ENCODE measurements at places on chromosomes 1 and 21.
A peak's percentile ranks its signal among the peaks of the same experiment; 100 is the strongest.

GRCh38 chr1:156126043-156126629 lies 11.6 kb downstream of the LMNA start:
- peak; percentile 89 for DNase-seq

DNA sequence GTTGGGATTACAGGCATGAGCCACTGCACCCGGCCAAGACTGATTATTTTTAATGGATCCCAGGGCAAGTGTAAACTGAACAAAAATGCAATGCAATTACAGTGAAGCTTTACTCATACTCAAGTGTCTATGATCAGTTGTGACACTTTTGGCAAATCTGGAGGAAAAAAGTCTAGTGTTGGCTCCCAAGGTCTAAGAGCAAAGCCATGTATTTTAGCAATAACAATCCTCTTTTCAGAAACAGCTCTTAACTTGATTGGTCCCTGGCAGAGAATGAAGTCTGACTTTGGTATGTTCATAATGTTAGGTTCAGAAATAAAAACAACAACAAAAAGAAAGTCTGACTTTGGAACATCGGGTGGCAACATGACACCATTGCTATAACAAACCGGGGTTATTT lies 40.2 kb upstream of the C1orf53 start:
- no peak for DNase-seq

- DNase-seq: no peak
Measured at GRCh38 chr1:229003233-229004031, 267.5 kb upstream of the RAB4A start.

- DNase-seq: no peak
Measured at GRCh38 chr1:12255913-12256312, 26.1 kb downstream of the VPS13D start.

- DNase-seq: no peak
Measured at GRCh38 chr1:19488136-19488535, 2.8 kb upstream of the CAPZB start.

GRCh38 chr21:30083225-30083945 lies 83.2 kb downstream of the CLDN17 start:
- DNase-seq: no peak

- DNase-seq: no peak
Measured at GRCh38 chr1:221522529-221522940, 219.4 kb downstream of the DUSP10 start.

DNA sequence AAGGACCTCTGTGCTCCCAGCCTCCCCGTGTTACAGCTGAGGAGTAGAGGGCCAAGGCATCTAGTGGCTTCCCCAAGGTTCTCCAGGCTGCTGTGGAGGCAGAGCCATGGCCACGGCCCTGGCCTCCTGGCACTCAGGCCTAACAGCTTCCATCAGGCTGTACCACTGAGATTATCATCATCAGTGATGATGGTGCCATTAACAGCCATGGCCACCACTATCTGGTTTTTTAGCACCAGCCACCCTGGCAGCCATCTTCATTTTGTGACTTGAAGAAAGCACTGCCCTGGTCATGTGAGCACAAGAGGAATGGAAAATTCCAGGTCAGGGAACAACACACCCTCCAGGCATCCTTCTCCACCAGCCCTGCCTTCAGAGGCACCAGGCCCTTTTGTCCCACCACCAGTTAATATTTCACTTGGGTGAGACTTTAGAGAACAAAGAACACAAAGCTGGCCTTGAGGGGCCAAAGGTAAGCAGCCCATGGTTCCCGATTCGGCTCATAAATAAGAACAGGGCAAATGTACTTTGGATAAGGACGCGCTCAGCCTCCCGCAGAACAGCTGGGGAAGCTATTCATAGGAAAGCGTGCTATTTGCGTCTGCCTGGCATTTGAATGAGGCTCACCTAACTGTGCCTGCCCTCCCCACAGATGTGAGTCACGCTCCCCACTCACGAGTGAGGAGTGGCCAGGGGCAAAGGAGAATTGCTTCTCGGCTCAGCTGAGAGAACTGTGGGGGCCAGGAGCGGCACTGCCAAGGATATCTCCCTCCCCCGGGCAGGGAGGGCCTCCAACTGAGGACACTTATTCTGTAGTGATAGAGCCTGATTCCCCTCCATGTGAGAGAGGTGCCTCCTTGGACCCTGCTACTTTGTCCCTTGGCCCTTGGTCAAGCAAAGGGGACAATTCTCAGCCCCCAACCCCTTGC lies 95.6 kb downstream of the CD58 start:
- no peak for DNase-seq
